Bronchus fibroblast of lung (primary cell): ENCODE measurements at places on chromosomes 7 and 10. TPM values are rescaled to one million over a fixed set of nuclear protein-coding genes. Genes with fewer than 3 reads are reported as not detected.

The SUGCT gene
- 3.1 and 3.5 TPM in 2 replicates for total RNA-seq

The TUBAL3 gene
- total RNA-seq, result not detected in 2 replicates

The TEX47 gene
- total RNA-seq, result not detected in 2 replicates

The FOXP2 gene
- total RNA-seq, result 1.8 and 1.9 TPM in 2 replicates

The GNAT3 gene
- total RNA-seq, result not detected in 2 replicates

The FBXO24 gene
- 0.50 and 1.0 TPM in 2 replicates for total RNA-seq

The COX15 gene
- total RNA-seq, result 24.4 and 25.7 TPM in 2 replicates

The SPDYE11 gene
- total RNA-seq, result not detected in 2 replicates

The NCF1 gene
- total RNA-seq, result not detected in 2 replicates

The PRTFDC1 gene
- 23.9 and 24.5 TPM in 2 replicates for total RNA-seq

The RAPGEF5 gene
- 0.15 and 0.34 TPM in 2 replicates for total RNA-seq

The CLEC5A gene
- not detected in 2 replicates for total RNA-seq

The KCP gene
- total RNA-seq, result 0.15 and 0.17 TPM in 2 replicates

The DYNC1I1 gene
- total RNA-seq, result under 0.01 and 0.34 TPM in 2 replicates

The KCNIP2 gene
- under 0.01 and 0.17 TPM in 2 replicates for total RNA-seq

The TMEM209 gene
- total RNA-seq, result 13.1 and 13.6 TPM in 2 replicates

The NPFFR1 gene
- not detected in 2 replicates for total RNA-seq

The LRRTM3 gene
- not detected in 2 replicates for total RNA-seq

The AS3MT gene
- 4.8 and 6.7 TPM in 2 replicates for total RNA-seq

The OR13A1 gene
- not detected in 2 replicates for total RNA-seq

The NEUROD6 gene
- not detected in 2 replicates for total RNA-seq

The CHST15 gene
- 2.9 and 3.0 TPM in 2 replicates for total RNA-seq

The PARD3 gene
- 15.9 and 18.2 TPM in 2 replicates for total RNA-seq

The RBP3 gene
- total RNA-seq, result not detected in 2 replicates

The CUTC gene
- total RNA-seq, result 12.3 and 12.8 TPM in 2 replicates
